Stomach (tissue), 19 donors: ENCODE measurements at places on chromosomes 4 and X. TPM values are rescaled to one million over a fixed set of nuclear protein-coding genes. Genes with fewer than 3 reads are reported as not detected.

DNA sequence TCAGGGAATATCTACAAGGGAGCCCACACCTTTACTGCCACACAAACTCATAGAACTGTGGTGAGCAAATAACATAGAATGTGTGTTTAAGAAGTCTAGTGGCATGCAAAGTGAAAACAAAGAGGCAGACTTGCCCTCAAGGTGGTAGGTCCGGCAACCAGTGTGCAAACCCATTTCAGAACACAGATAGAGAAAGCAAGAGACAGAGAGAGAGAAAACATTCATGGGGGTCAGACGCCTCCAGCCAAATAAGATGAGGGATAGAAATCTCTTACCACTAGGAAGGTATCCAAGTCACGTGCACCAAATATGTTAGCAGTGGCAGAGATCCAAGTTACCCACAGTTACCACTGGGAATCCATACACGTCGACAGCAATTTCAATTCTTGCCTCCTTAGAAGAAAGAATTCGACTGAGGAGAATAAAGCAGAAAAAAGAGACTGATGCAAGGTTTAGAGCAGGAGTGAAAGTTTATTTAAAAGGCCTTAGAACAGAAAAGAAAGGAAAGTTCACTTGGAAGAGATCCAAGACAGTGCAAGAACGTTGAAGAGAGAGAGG is 252.8 kb downstream of the NAP1L3 start:
- DNase-seq: no peak
- no peaks in the 10 kb centered on the region for H3K27me3 ChIP-seq
- no peaks in the 10 kb centered on the region for H3K4me1 ChIP-seq
- no peaks in the 10 kb centered on the region for H3K36me3 ChIP-seq

- no peak for DNase-seq
- no peaks in the 10 kb centered on the region for H3K27me3 ChIP-seq
- H3K4me3 ChIP-seq: no peak overlapping the region
- H3K36me3 ChIP-seq: no peaks in the 10 kb centered on the region
- H3K4me1 ChIP-seq: no peaks in the 10 kb centered on the region
Observed at GRCh38 chrX:77977095-77977494, 7.7 kb upstream of the PGAM4 start.

DNA sequence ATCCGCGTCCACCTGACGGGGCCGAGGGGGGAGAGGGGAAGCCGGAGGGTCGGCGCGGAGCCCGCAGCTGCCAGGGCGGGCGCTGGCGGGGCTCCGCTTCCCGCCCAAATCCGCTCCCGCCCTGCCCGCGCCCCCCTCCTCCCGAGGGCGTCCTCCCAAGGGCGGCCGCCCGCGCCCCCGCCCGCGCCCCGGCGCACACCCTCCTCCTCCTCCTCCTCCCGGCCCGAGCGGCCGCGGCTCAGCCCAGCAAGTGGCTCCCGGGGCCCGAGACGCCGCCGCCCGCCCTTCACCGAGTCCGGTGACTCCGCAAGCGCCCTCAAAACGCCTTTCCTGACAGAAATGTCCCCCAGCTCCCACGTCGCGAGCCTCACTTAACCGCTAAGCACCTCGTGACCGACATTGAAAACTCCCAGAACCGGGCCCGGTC is 487 bp downstream of the HMGB2 start:
- H3K27me3 ChIP-seq: no peaks in the 10 kb centered on the region
- H3K4me3 ChIP-seq: peak overlapping the region; percentile 73
- peaks cover 15% of the 10 kb centered on the region for H3K4me1 ChIP-seq
- peak overlapping the region; percentile 95 for H3K27ac ChIP-seq

- H3K4me1 ChIP-seq: peaks cover 24% of the 10 kb centered on the region
- no peak overlapping the region for H3K27ac ChIP-seq
- H3K4me3 ChIP-seq: no peak overlapping the region
- no peak for DNase-seq
- no peaks in the 10 kb centered on the region for H3K27me3 ChIP-seq
Observed at GRCh38 chr4:147709999-147710398, 21.9 kb upstream of the ARHGAP10 start.

GRCh38 chrX:7606039-7606652 is 236.8 kb upstream of the VCX start:
- DNase-seq: no peak
- no peaks in the 10 kb centered on the region for H3K36me3 ChIP-seq
- no peaks in the 10 kb centered on the region for H3K4me1 ChIP-seq
- no peak overlapping the region for H3K4me3 ChIP-seq
- no peaks in the 10 kb centered on the region for H3K27me3 ChIP-seq
- H3K27ac ChIP-seq: no peak overlapping the region

LNX1 gene
- 11.6 TPM for total RNA-seq

RRAGB gene
- 56.5 TPM for total RNA-seq
